ENCODE measurements at places on chromosomes 6 and 20.

DNA sequence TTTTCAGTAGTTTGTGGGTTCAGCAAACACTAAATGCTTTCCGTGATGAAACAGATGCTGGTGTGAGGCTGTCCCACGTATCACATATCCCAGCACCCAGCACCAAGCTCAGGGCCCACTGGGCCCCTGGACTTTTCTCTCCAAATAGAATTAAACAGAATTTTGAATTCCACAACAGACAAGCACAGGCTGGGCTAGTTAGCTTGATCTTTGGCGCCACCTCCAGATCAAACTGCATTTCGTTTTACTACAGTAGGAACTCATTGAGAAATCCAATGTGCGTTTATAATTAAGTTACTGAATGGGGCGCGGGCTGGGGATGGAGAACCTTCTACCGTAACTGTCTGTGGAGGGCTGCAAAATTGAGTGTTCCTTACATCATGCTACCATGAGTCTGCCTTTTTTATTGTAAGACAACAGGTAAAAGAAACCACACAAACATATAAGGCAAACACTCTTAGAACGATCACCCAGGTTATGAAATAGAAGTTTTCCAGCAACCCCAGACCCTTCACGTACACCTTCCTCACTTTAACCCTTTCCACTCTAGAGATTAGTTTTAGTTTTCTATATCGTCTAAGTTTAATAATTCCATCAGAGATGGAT lies 107.8 kb downstream of the ZFP64 start:
- peaks cover 20% of the 10 kb centered on the region for H3K4me1 ChIP-seq
- no peak for DNase-seq
- H3K36me3 ChIP-seq: no peaks in the 10 kb centered on the region
- no peak overlapping the region for H3K27ac ChIP-seq

GRCh38 chr6:15871276-15871675 lies 208.4 kb upstream of the DTNBP1 start:
- H3K36me3 ChIP-seq: no peaks in the 10 kb centered on the region
- no peaks in the 10 kb centered on the region for H3K4me1 ChIP-seq
- DNase-seq: no peak
- no peaks in the 10 kb centered on the region for H3K27me3 ChIP-seq

GRCh38 chr20:24679448-24680047 lies 210.1 kb downstream of the SYNDIG1 start:
- no peaks in the 10 kb centered on the region for H3K4me1 ChIP-seq
- no peaks in the 10 kb centered on the region for H3K36me3 ChIP-seq
- H3K4me3 ChIP-seq: no peak overlapping the region
- no peaks in the 10 kb centered on the region for H3K27me3 ChIP-seq
- DNase-seq: no peak

DNA sequence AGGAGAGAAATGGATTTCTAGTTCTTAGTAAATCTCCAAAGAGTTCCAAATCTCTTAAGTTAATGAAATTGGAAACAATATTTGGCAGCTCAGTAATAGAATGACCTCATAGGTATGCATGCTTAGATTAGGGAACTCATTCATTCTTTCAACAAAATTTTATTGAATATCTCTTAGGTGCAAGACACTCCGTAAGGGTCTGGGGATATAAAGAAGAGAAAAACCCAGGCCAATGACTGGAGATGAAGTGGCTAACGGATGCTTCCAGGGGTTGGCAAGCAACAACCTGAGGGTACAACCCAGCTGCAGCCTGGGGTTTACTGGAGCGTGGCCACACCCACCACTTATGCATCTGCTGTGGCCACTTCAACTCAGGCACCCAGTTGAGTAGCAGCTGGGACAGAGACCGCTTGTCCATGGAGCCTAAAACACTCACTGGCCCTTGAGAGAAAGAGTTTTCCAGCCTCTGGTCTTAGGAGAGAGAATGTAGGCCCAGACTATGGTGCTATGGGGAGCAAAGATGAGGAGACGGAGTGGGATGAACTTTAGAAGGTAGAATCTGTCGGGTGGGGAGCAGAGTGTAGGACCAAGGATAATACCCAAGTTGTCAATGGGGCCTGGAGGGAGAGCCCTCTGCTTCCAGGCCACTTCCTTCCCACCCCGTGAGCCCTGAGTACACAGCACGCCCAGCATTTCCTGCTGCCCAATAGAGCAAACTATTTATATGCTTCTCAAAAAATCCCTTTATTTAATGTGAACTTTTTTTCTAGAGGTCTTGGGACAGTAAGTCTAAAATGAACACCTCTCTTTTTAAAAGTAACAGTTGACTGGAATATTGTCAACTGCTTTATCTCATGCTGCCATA lies 46.8 kb upstream of the PXDC1 start:
- no peaks in the 10 kb centered on the region for H3K36me3 ChIP-seq
- no peaks in the 10 kb centered on the region for H3K27me3 ChIP-seq
- no peaks in the 10 kb centered on the region for H3K4me1 ChIP-seq
- H3K4me3 ChIP-seq: no peak overlapping the region
- no peak overlapping the region for H3K27ac ChIP-seq
